A549 (cell line): ENCODE measurements at places on chromosomes 2 and 18.

- no peak for DNase-seq
These were observed 36.1 kb downstream of the RRM2 start for GRCh38 chr2:10158681-10159080.

DNA sequence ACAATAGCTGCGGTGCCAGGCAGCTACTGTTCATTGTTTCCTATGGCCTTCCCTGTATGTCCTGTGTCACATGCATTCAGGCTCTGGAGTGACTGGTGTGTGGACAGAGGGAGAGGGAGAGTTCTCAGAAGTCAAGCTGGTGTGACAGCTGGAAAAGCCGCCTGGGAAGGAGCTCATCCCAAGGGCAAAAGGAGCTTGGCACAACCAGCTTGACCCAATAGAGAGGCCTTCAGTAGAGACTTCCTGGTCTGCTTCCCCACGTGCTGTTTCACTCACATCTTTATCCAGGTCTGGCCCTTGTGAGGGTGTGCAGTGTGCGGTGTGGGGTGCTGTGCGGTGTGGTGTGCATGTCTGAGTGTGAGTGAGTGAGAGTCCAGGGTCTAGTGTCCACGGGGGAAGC is 11.1 kb upstream of the NT5DC4 start:
- no peak for DNase-seq

DNA sequence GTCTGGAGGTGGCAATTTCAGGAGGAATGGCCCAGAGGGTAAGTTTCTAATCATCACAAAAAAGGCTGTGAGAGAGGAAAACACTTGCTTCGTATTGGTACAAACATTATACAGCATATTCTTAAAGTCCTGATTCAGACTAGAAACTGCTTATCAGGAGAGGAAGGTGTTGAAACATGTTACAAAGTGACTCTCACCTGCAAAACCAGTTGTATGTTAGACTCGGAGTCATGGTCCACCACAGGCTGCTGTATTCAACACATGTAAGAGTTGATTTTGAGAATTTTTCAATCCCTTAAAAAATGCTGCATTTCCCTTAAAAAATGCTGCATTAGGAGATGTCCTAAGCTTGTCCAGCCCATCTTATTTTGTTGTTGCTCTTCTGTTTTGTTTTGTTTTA is 61.5 kb downstream of the MBP start:
- DNase-seq, result no peak

DNA sequence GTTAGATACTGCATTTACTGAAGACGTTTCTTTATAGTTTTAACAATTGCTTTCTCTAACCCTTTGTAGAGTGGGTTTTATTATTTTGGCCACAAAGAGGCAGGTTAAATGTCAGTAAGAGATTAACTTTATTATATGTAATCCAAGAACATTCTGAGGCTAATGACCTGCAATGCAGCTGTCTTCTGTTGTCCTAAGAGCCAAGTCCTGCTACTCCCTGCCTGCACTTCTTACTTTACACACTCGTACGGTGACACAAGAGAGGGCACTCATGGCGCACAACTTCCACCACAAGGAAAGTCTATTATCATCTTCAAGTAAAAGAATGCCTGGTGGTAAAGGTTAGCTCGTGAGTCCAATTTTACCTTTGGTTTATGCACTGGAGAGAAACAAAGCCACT is 471.0 kb upstream of the HNMT start:
- DNase-seq, result no peak

- no peak for DNase-seq
These were observed 498.0 kb downstream of the CCDC85A start for GRCh38 chr2:56681659-56682396.

- no peak for DNase-seq
These were observed 945.8 kb upstream of the CRIM1 start for GRCh38 chr2:35409762-35410161.

- DNase-seq, result peak; percentile 84
These were observed 20.9 kb upstream of the AGFG1 start for GRCh38 chr2:227450926-227451654.

DNA sequence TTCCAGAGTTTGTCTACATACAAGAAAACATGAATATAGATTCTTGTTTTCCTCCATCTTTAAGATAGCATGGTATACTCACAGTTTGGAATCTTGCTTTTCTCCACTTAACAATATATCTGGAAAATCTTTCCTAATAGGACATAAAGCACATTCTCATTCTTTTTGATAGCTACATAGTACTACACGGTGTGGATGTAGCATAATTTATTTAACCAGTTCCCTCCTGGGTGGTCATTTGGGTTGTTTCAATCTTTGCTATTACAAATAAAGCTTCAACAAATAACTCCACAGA is 19.7 kb downstream of the MXD1 start:
- DNase-seq, result no peak

DNA sequence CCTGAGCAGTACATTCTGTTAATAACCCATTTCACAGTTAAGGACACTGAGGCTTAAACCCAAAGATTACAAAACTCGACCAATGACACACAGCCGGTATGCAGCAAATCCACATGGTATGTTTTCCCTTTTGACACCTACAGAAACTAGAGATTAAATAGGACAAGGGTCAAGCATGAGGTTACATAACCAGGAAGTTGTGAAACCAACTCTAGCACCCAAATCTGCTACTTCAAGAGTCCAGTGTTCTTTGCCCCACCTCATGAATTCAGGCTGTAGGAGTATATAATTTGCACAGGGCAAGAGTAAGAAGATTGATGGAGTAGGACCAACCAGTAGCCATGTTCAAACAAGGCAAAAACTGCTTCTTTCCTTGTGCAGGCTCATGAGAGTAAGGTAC is 249.8 kb downstream of the BCL11A start:
- no peak for DNase-seq

- DNase-seq, result no peak
These were observed 1134.2 kb upstream of the ZEB2 start for GRCh38 chr2:145654156-145654555.

GRCh38 chr2:42970151-42970550 is 177.8 kb upstream of the HAAO start:
- DNase-seq, result no peak

DNA sequence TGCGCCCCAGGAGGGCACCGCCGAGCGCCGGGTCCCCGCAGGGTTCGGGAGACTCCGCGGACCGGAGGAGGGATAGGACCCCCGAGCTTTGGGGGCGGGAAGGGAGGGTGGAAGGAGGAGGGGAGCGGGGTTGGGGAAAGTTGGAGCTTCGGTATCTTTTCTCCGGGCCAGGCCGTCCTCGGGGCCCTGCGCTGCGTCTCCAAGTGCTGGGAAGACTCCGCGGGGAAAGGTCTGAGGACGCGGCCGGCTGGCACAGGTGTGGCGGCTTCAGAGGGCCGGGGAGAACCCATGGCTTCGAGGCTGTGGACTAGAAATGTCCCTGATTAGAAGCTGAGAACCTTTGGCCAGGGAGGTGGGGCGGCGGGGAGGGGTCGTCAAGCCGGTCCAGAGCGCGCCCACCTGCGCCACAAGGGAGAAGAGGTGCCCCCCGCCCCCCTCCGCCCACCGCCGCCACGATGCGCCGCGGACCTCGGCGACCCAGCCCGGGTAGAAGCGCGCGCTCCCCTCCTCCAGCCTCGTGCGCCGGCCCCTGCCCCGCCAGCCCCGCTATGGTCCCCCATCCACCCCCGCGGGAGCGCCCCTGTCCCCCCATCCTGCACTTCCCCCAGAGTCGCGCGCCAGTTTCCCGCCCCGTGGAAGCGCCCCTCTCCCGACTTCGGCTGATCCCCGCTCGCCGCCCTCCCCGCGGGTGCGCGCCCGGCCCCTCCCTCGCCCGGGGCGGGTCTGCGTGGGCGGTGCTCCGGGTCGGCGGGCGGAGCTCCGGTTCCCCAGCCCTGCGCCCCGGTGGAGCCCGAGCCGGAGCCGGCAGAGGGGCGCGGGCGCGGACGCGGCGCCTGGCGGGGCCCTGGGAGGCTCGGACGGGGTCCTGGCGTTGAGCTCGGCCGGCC is at the start of gene SNTG2:
Gene SNTG2 (plus strand): TSS at position 770 of the 887 bp plus-strand sequence. CDS start 148 bp downstream, outside the sequence.
- DNase-seq, result no peak

DNA sequence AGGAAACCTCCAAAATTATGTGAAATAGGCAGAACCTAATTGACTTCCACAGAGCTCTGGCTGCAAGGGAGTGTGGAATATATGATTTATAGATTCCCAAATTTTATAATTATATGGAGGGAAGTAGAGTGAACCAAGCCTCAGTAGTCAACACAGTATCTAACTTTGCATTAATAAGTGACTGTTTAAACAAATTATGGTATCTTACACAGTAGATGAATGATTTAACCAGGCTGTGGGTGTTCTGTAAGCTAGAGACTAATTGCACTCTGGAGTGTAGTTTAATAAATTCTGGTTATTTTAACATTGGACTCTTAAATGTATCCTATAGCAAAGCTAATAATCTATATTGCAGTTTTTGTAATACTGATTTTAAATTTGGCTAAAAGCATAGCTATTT is 183.5 kb downstream of the KIAA1328 start:
- no peak for DNase-seq

- DNase-seq, result no peak
These were observed 8.3 kb downstream of the RHOB start for GRCh38 chr2:20455076-20455587.

- no peak for DNase-seq
These were observed 240.6 kb downstream of the TFCP2L1 start for GRCh38 chr2:121044412-121044811.

DNA sequence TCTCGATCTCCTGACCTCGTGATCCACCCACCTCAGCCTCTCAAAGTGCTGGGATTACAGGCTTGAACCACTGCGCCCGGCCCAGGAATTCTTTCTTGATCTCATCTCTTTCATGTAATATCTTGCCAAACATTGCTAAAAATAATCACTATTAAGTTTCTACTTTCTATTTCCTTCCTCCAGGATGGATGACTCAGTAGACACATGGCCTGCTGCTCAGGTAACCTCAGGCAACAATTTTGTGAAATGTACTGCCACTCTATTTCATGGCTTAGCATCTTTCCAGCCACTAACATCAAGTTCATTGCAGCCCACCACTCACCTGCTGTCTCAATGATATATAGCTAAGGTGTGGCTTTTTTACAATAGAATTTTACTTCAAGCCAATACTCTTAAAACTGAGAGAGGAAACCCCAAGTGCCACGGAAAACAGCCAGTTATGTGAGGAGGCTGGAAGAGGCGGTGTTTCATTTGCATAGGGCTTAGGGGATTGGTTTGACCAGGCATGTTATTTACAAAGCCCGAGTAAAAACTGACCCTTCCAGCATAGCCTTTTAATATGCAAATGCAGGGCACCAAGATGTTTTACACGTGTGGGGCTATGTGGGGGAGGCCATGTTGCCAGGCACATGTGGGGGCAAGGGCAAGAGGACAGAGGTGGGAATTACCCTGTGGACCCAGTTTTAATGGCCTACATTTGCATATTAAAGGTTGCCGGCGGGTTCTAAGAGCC is 11.3 kb upstream of the SUMO1 start:
- DNase-seq, result no peak

DNA sequence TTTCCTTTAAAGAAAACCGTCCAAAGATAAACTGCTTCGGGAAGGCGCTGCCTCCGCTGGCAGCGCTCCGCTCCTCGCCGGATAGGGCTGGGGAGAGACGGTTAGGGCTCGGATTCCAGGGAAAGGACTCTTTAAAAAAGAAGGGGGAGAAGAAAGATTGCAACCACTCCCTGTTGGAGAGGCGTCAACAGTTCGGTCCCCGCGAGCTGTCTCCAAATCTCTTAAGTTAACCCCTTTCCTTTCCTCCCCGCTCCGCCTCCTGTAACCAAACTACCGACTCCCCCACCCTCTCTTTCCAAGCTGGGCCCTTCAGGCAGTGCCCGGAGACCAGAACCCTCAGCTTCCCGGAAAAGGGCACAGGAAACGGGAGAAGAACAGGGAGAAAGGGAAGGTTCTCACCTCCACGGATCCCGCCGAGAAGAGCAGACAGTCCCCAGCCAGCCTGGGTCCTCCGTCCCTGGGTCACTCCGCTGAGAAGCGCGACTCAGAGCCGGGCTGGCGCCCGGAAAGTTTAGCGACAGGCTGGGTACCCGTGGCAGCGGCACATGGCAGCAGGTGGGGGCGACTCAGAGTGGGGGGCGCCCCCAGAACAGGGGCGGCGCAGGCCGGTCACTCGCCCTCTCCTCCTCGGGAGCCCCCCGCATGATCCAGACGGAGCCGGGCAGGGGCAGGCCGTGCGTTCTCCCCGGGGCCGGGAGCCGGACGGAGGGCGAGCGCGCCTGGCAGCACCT is 675 bp downstream of the FZD5 start:
- peak; percentile 43 for DNase-seq
